Activated CD8-positive, alpha-beta memory T cell treated with anti-CD3 and anti-CD28 coated beads, Interleukin-2, amount 50 U/mL, for 48 hours (primary cell): ENCODE measurements at places on chromosomes 12 and 14.

DNA sequence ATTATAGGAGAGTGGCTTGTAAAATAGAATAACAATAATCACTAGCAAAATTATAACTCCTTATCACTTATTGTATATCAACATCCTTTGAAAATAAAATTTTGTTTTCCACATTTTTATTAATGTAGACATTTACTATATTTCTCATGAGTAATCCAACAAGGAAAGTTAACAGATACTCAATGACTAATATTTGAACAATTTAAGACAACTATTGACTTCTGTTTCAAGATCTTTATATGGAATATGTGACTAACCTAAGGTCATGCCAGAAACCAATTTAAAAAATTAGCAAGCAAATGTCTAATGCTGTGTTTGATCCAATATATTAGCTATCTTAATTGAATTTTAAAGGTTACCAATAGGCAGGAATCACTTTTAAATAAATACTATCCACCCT is 638.5 kb upstream of the FLRT2 start:
- no peak for DNase-seq

- DNase-seq, result no peak
Observed at GRCh38 chr14:97266653-97267052, 469.5 kb downstream of the VRK1 start.

- DNase-seq, result no peak
Observed at GRCh38 chr12:62963486-62964041, 28.6 kb upstream of the PPM1H start.

- DNase-seq, result no peak
Observed at GRCh38 chr14:104938436-104938835, 13.8 kb downstream of the PLD4 start.

- no peak for DNase-seq
Observed at GRCh38 chr14:93017898-93018297, 94.9 kb downstream of the CHGA start.

DNA sequence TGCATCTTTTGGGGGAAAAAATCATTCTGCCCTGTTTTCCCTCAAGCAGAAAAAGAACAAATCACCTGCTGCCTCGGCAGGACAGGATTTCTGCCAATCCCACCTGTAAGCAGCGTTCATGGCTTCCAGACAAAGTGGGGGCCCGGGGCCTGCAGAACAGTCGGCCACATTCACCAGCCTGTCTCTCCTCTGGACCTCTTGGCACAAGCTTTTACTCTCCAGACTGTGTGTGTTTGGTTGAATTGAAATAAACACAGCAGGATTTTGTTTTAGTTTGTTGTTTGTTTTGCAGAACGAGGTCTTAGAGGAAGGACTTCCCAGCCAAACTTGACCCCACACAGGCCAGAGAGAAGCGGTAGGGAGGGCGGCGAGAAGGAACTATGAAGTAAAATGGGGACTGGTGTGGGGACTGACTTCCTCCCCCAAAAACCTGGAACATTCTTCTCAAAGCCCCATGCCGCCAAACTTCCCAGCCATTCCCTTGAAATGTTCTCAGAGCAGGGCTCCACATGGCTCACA is 41.7 kb upstream of the FOS start:
- no peak for DNase-seq

GRCh38 chr12:83199069-83199468 is 512.4 kb downstream of the TMTC2 start:
- DNase-seq, result no peak
